ENCODE measurements at places on chromosomes 3 and 15. TPM values are rescaled to one million over a fixed set of nuclear protein-coding genes. Genes with fewer than 3 reads are reported as not detected.

GOLGA8S gene
- 0.33 TPM for total RNA-seq

GCHFR gene
- total RNA-seq, result 39.6 TPM

GABRA5 gene
- not detected for total RNA-seq

TRPC1 gene
- 3.0 TPM for total RNA-seq

SCAANT1 gene
- not detected for total RNA-seq

COLQ gene
- total RNA-seq, result 3.6 TPM

NBEAL2 gene
- 267 TPM for total RNA-seq

CCDC191 gene
- total RNA-seq, result 2.6 TPM

WDR49 gene
- not detected for total RNA-seq

OR5H2 gene
- not detected for total RNA-seq

TNFSF10 gene
- 119 TPM for total RNA-seq

DAZL gene
- total RNA-seq, result not detected

KLF15 gene
- total RNA-seq, result not detected

LRRC3B gene
- not detected for total RNA-seq

CCRL2 gene
- total RNA-seq, result 5.4 TPM

FBXO40 gene
- total RNA-seq, result not detected

MYZAP gene
- 0.18 TPM for total RNA-seq

SMARCC1 gene
- total RNA-seq, result 83.0 TPM

ATP10A gene
- 35.8 TPM for total RNA-seq

DALRD3 gene
- total RNA-seq, result 21.6 TPM

SAMD7 gene
- total RNA-seq, result not detected

XCR1 gene
- total RNA-seq, result not detected

SEMA5B gene
- not detected for total RNA-seq

HGD gene
- total RNA-seq, result 0.43 TPM

All from activated CD4-positive, alpha-beta memory T cell treated with anti-CD3 and anti-CD28 coated beads, Interleukin-2, amount 10 ng/mL, durations not matched to agents 7 days and 5 days (primary cell).